Posterior cingulate gyrus (tissue), 11 donors: ENCODE measurements at places on chromosomes 16 and 17.

DNA sequence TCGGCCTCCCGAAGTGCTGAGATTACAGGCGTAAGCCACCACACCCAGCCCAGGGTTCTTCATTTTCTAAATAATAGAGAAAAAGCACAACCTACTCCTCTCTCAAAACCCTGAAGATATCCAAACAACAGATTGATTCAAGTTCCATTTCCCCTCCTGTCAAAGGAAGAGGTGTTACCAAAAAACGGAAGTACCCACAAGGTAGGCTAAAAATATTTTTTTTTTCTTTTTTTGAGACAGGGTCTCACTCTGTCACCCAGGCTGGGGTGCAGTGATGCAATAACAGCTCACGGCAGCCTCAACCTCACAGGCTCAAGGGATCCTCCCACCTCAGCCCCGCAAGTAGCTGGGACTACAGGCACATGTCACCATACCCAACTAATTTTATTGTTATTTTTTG is 18.9 kb downstream of the UTP6 start:
- DNase-seq = no peak

- DNase-seq = no peak
Observed at GRCh38 chr16:8571061-8571596, 19.2 kb downstream of the TMEM114 start.

- no peak for DNase-seq
Observed at GRCh38 chr17:50482110-50482509, 3.5 kb downstream of the RSAD1 start.

GRCh38 chr17:56648806-56649205 is 55.3 kb downstream of the NOG start:
- DNase-seq = no peak

DNA sequence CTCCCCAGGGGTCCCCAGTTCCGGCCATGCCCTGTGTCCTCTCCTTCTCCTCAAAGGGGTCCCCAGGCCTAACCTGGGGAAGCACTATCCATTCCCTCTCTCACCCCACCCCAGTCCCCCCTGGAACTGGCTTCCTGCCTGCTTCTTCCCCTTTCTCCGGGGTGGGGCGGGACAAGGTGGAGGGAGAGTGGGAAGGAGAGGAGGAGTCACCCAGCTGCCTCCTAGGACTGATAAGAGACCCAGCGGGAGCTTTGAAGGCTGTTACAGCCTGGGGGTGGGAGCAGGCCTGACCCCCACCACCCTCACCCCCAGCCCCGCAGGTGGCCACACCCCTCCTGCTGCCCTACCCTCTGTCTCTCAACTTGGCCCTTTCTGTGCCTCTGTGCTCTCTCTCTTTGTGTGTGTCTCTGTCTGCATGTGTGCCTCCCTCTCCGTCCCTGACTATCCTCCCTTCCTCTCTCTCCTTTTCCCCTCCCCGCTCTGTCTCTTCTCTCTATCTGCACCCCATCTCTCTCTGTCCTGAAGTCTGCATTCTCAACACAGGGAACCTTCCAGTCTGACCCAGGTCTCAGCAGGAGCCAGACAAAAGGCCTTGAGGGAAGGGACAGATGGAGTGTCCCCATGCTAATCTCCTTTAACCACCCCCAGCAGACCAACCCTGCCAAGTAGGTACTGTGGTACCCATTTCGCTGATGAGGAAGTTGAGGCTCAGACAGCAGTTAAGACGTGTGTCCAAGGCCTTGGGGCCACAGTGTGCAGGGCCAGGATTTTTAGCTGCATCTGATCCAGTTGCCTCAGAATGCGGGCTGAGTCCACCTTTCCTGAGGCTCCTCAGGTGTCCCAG is 66.1 kb downstream of the RAB11FIP4 start:
- no peak for DNase-seq

DNA sequence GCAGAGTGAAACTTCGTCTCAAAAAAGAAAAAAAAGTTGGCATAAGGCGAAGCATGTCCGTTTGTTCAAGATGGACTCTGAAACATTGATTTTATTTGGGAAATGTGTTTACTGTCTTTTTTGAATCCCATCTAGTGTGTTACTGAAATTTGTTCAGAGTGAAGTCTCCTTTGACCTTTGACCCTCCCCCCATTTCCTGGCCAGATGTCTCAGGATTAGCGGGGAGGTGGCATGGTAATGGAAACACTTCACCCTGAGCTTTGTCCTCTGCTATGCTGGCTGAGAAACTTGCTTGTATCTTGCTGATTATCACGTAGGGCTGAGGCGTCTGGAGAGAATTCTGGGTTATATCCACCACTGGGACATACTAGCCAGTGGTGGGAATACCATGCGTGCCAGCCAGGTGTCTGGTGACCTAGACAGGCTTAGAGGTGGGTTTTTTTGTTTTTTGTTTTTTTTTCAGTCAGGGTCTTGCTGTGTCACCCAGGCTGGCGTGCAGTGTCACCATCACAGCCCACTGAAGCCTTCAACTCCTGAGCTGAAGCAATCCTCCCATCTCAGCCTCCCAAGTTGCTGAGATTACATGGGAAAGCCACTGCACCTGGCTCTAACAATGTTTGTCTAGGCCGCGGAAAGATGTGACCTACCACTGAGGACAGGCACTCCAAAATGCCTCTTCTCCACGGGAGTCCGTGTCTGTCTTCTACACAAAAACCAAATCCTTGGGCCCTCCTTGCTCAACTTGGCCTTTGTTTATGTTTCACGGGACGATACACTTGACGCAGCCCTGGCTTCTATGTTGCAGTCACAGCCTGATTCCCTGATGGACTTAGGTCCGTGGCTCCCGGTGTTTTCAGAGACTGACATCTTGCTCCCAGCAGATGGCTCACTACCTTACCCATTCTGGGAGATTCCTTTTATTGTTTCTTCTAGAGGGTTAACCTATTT is 6.6 kb upstream of the GALK1 start:
- no peak for DNase-seq

DNA sequence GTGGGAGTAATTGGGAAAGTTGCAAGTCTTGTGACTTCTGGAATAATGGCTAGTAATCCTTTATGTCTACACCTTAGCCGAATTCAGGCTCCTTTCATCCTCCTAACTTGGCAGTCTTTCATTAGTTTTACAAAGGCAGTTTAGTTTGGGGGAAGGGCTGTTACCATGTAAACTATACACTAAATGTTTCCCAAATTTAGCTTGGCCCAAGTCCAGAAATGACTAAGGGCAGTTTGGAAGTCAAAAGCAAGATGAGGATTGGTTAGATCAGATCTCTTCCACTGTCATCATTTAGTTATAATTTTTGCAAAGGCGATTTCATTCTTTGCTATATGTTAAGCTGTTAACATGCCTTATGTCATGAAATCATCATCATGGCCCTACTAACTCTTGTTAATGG is 115.4 kb upstream of the CACNG3 start:
- DNase-seq = no peak

GRCh38 chr17:47220531-47220999 is 11.4 kb downstream of the MYL4 start:
- no peak for DNase-seq

DNA sequence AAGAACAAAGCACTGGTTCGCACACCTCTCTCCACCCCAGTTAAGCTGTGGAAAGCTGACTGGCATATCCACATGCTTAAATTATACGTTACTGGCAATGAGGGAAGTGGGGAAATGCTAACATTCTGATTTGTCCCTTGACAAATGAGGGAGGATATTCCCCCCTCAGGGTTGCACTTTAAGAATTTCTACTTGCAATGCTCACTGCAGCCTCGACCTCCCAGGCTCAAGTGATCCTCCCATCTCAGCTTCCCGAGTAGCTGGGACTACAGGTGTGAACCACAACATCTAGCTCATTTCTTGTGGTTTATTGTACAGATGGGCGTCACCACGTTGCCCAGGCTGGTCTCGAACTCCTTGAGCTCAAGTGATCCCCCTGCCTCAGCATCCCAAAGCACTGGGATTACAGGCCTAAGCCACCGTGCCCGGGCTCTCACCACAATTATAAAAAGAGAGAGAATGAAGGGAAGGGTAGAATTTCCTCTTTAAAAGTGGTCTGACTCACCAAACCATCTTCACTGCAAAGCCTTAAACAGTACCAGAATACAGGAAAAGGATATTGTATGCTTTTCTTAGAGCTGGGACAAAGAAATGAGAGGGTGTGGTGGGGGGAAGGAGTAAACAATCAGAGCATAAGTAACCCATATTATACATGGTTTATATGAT is 38.9 kb downstream of the KANSL1 start:
- no peak for DNase-seq

DNA sequence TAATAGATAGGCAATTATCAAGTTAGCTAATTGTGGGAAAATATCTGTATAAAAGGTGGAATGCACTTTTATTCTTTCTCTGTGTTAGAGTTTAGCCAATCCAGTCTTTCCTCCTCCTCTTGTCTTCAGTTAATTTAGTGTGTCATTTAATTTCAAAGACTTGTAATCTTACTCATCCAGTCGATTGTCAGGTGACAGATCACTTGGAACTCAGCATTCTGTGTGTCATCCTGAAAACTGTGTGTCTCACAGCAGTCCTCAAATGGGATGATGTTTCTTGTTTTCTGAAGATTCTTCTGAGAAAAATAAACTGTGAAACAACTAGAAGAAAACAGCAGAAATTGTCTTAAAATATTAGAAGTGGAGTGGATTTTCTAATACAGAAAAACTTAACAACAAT is 290 bp upstream of the KRTAP4-1 start:
- DNase-seq = no peak

- DNase-seq = peak; percentile 51
Observed at GRCh38 chr17:16352303-16352666, 984 bp downstream of the CENPV start.

- no peak for DNase-seq
Observed at GRCh38 chr17:51430591-51430990, 170.2 kb downstream of the UTP18 start.

- DNase-seq = no peak
Observed at GRCh38 chr16:8788578-8789172, 8.8 kb downstream of the TMEM186 start.

GRCh38 chr17:34895383-34895782 is 65.9 kb downstream of the CCT6B start:
- no peak for DNase-seq

DNA sequence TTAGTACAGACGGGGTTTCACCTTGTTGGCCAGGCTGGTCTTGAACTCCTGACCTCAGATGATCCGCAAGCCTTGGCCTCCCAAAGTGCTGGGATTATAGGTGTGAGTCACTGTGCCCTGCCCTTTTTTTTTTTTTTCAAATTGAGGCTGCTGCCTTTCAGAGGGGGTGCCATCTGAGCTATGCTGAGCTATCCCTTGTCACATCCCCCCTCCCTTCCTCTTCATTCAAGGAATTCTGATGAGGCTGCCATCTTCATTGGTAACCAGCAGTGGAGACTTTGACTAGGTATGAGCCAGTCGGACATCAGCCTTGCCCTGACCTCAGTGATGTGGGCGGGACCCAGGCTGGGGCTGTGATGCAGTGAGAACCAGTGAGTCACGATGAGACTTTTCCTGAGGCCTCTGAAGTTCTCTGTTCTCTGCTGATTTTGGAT is 24.4 kb upstream of the GPT2 start:
- no peak for DNase-seq

DNA sequence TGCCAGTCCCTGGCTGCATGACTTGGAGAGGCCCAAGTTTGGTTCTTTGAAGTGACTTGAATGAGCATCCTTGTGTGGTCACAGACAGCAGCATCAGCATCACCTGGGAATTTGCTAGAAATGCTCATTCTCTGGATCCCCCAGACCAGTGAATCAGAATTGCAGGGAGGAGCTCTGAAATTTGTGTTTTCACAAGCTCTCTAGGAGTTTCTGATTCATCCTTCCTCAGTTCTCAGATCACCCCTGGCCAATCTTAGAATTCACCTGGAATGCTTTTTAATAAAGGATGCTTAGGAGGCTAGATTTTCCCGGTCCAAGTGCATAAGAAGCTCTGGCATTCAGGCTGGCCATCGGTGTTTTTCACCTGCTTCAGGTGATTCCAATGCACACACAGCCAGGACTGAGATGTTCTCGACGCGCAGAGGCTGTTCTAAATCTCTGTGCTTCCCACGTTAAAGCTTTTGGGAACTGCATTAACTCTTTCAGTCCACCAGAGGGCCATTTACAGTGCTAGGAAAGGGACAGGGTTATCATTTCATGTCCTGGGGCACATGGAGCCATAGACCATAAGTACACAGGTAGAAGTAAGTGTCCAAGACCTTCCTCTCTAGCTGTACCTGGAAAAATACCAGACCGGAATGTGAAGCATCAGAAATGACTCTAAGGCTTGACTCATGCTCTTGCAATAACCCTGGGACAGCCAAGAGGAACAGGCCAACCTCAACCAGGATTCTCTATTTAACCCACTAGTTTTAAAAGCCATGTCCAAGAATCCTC is 85.7 kb upstream of the XYLT1 start:
- DNase-seq = no peak

DNA sequence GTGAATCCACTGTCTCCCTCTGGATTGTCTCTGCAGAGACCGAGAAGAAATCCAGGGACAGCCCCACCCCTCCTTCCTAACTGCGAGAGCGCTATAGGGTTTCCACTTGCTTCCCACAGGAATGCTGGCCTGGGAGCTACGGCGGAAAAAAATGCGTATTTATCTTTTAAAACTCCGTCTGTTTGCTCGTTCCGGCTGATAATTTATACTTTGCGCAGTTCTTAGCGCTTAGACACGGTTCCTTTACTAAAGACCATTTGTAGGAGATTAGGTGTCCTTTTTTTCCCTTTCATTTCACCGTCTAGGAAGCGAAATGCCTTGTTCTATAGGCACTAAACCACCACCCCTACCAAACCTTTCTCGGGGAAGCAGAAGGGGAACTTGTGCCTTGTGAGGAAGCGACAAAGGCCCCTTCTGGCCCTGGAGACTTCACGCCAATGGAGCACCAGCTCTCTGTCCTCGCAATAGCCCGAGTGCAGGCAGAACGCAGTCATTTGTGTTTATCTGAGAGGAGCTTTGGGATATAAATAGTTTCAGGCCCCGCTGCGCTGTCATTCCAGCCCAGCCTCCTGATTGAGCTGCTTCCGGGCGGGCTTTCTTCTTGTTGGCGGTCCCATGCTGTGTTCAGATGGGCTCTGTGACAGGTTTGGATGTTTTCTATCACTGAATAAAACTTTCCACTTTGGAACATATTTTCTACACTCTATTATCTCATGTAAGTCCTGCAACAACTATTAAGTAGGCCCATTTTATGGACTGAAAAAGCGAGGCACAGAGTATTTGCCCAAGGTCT is 791 bp upstream of the SUPT4H1 start:
- peak; percentile 34 for DNase-seq

GRCh38 chr17:44022246-44022645 is 7.5 kb upstream of the TMEM101 start:
- no peak for DNase-seq

DNA sequence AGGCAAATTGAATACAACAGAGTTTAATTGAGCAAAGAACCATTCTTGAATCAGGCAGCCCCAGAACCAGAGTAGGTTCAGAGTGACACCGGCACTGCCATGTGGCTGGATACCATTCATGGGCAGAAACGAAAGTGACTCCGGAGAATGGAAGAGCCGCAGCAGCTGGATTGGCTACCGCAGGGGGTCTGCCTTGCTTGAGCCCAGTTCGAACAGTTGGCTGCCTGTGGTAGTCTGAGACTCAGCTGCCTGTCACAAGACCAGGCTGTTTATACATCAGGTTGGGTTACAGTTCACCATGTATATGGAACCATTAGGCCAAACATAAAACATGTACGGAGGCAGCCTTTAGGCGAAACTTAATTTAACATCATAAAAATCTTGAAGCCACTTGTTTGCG is 205.2 kb upstream of the CHMP6 start:
- no peak for DNase-seq
